ENCODE measurements at places on chromosomes 2 and 18.
A peak's percentile ranks its signal among the peaks of the same experiment; 100 is the strongest.

- no peak for DNase-seq
Measured at GRCh38 chr18:79493801-79494211, 98.1 kb downstream of the NFATC1 start.

GRCh38 chr2:23376972-23377371 is 8.0 kb upstream of the KLHL29 start:
- DNase-seq = no peak

DNA sequence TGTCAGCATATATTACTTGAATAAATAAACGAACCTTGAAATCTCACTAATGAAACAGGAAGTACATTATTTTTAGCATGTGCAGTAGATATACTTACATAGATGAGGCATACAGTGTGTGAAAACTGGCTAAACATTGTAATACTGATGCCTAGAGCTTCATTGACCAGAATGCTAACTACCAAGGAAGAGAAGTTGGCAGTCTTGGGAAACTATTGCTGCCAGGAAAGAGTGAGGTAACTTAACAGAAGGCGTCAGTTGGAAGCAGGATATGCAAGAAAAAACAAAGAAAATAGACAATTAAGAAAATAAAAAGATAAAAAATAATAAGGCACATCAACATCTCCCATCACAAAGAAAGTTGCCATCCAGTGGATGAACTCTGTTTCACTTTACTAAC is 963.0 kb downstream of the TDRD15 start:
- DNase-seq = no peak

DNA sequence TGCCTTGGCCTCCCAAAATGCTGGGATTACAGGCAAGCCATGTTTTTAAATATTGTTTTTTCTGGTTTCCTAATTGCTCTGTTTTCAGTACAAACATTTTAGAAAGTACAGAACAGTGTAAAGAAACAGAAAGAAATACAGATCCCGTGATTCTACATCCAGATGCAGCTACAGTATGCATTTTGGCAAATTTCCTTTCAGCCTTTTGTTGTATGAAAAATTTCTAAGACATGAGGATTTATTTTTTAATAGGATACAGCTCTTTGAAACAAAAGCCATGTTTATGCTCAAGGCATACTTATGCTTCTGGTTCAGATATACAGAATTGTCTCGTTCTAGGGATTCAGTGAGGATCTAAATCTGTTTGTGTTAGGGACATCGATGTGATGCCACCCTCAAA is 109.5 kb downstream of the MAP2 start:
- no peak for DNase-seq

GRCh38 chr2:110853516-110853915 is 121.1 kb downstream of the ACOXL start:
- DNase-seq = peak; percentile 52

DNA sequence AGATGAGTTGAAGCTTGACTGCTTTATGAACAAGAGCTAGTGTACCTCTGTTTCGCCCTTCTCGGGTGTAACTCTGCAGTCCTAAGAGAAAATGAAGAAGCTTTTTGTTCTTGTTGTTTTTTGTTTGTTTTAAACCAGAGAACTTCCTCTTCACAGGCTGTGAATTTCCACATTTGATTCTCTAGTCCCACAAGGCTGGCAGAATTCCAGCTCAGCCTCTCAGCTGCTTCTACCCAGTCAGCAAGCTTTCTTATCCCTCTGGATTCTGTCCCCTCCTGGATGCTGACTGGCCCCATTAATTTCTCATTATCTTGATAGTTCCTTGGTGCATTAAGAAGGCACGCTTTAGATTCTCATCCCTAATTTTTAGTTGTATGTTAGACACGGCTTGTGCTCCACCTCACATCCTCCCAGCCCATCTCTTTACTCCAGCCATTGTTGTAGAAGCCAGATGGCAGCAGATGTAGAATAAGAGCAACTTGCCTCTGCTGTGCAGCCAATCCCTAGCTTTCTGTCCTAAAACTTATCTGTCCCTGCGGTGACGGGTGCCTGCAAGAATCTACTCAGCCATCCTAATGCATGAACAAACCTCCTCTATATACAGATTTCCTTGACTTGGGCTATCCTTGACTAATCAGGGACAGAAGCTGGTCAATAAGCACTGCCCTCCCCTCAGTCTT is 12.3 kb upstream of the RESP18 start:
- peak; percentile 67 for DNase-seq

DNA sequence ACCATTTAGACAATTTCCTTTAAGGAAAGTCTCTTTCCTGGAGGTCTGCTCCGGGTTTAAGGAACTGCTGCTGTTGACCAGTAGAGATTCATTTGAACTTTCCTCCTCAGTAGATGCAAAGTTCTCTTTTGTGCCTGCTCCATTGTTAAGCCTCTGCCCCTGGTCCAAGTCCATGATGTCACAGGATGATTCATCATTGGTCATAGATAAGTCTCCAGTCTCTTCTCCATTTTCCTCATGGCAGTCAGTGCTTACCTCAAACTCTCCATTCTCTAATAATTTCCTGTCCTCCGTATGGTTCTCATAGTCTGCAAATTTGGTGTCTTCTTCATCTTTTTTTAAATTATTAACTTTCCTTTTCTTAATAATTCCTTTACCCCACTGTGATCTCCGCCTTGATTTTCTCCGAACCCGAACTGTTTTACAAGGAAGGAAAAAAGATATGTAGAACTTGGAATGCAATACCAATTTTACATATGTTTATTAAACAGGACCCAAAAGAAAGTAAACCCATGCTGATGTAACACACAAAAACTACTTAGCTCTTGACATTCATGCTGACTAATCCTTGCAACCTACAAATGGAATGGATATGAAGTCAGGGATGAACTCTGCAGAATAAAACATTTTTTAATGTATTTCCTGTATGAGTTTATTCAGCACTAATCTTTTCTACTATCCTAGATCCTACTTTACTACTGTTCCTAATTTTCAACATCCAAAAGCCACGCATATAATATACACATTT is 169.1 kb downstream of the ATAD2B start:
- peak; percentile 56 for DNase-seq

DNA sequence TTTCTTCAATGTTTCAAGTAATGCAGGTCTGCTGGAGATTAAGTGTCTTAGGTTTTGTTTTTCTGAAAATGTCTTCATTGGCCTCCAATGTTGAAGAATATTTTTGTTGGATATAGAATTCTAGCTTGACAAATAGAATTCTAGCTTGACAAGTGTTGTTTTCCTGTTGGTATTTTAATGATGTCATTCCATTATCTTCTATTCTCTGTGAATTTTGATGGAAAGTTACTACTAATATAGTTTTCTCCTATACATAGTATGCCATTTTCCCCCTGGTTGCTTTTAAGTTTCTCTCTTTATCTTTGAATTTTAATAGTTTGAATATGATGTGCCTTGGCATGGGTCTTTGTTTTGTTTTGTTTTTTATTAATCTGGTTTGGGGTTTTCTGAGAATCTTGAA is 119.9 kb downstream of the RAPGEF4 start:
- DNase-seq = no peak

GRCh38 chr2:9467687-9468086 is 6.7 kb upstream of the IAH1 start:
- no peak for DNase-seq

DNA sequence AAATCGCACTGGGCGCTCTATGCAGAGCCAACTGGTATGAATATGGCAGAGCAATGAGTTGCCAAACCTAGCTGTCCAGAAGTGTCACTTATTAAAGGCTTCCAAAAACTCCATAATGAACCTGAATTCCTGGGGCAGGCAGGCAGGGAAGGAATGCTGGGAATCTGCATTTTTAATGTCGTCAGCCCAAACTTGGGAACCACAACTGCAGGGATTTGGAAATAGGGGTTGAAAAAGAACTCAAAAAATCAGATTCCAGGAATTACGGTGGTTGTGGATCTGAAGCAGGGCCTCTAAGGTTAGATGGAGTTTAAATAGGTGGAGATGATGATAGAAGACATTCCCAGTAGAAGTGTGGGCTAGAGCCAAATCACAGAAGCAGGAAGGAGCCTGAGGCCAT is 15.0 kb downstream of the NCKAP5 start:
- DNase-seq = no peak

DNA sequence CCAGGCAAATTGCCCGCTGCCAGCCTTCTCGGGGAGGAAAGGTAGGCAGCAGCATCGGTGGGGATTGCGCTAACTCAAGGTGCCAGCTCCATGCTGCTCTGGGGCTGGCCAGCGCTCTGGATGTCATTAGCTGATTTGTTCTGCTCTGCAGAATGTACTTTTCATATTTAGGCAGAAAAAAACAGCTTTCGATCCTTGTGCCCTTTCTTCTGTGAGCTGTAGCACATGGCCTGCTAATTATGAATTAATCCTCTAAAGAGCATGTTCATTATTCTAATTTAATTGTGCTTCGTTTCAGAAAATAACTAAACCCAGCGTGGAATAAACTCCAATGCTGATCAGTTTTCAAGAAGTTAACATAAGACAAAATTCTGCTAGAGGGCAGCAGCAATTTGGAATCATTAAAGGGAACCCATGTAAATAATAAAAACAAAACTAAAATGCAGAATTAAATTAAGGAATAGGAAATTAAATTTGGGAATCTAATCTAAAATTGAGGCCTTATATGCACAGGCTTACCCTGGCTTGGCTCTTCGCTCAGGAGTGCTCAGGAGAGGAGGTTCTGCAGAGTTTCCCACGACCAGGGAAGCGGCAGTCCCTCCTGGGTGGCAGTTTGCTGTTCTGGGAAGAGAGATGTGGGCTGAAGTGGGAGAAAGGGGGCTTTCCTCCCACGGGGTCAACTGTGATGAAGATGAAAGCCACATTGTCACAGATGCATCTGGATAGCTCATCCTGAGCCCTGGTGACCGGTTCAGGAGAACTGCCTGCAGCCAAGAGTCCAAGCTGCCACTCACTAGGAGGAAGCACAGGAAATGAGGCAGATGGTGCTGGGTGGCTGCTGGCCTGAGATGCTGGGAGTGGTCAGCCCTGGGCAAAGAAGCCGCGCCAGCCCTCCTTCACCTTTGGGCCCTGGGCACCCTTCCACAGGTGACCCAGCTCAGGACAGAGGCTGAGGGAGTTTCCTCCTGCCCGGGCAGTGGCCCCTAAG is 93.2 kb upstream of the PKDCC start:
- DNase-seq = no peak

DNA sequence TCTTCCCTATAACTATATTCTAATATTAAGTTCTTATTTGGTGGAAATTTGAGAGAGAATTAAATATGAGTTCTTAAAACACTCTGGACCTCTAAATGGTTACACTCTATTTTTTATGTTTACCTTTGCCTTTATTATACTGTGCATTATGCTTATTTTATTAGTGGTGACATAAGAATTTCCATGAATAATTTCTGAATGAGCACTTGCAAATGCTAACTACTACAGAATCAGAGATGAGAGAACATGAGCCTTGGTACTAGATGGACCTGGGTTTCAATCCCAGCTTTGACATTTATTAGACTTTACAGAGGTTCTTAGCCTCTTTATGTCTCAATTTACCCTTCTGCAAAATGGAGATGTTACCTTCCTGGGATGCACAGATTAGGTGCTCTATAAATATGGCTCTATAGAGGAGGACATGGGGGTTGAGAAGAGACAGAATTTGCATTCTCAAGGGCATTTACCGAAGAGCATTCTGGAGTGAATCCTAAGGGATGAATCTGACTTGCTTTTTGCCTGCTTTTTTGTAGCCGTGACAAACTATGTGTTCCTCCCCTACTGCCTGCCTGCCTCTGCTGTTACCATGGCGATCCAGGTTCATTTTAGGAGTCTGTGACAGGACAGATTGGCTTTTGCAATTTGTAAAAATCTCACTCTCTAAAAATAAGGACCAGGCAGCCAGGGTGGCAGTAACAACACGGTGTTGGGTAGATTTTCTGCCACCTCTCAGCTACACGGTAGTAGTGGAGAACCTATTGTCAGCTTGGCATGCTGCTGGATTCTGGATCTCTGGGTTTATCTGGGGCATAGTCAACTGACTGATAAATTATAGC is 20.7 kb upstream of the CNRIP1 start:
- no peak for DNase-seq

GRCh38 chr2:122562775-122563174 is 807.3 kb downstream of the TSN start:
- DNase-seq = no peak

DNA sequence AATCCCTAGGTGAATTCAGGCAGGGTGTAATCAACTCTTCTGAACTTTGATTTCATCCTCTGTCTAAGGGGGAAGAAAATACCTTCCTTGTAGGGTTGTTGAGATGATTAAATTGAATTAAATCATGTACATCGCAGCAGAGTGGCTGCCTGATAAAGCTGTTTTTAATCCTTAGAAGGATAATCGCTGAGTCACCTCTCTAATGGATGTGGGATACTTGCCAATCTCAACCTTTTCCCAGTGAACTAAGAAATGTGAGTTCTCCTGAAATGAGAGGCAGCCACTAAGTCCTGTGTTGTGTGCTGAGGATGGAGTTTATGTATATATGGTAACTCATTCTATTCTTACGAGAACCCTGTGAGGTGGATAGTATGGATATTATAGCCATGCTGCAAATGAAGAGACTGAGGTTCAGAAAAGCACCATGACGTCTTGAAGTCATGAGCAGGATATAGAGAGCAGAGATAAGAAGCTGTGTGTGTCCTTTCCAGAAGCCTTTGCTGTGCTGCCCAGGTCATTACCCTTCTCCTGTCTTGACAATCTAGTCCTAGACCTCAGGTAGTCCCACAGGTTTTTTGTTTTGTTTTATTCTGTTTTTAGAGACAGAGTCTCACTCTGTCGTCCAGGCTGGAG is 93.3 kb downstream of the HNRNPLL start:
- DNase-seq = peak; percentile 38

GRCh38 chr2:219186754-219187456 is 8.8 kb downstream of the RETREG2 start:
- DNase-seq = no peak

- peak; percentile 87 for DNase-seq
Measured at GRCh38 chr18:47929681-47930198, 719 bp downstream of the SMAD2 start.

GRCh38 chr2:240918258-240919091 is 12.3 kb downstream of the CROCC2 start:
- DNase-seq = no peak

DNA sequence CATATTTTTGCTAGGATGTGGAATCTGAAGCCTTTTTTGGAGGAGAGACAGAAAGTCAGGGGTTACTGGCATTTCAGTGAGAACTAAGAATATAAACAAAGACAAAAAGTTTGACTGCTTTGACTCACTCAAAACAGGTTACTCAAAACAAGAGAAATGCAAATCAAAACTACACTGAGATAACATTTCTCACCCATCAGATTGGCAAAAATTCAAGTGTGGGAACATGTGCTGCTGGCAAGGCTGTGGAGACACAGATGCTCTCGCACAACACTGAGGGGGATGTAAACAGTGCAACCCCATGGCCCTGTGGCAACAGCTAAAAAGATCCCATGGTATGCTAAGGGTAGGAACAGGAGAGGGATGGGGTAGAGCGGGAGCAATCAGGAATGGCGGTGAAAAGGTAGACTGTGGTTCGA is 86.6 kb downstream of the DTNB start:
- DNase-seq = no peak

All from OCI-M1 (cell line).